NAMALWA (cell line): ENCODE measurements at places on chromosomes 2 and 18.

DNA sequence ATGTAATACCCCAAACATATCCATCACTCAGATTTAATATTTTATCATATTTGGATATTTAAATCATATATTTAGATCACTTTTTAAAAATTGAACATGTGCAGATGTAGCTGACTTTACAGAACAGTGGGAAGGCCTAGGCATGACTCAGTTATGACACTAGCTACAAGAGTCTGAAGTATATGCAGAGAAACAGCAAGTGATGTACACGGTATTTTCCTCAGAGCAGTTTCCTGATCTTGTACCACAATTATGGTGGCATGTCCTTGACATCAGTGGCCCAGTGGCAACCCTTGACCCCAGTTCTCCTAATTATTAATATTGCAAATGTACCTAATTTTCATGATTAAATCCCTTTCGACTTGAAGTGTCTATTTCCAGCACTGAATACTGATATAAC is 28.2 kb downstream of the CDKL4 start:
- DNase-seq, result no peak

DNA sequence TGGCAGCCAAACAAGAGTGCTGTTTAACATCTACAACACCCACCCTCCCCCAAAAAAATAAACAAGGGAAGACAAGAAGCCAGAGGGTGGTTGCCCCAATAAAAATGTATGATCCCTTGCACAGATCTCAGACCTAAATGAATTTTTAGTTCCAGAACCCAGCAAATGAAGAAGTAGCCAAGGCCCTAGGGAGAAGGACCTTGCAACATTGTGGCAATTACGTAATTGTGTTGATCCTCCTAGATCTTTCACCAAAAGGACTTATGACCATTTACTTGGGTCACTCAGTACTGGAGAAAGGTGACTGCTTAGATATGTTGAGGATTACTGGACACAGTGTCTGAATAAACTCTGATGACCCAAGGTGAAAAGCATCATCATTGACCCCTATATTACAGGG is 1393.8 kb downstream of the LRP1B start:
- no peak for DNase-seq

DNA sequence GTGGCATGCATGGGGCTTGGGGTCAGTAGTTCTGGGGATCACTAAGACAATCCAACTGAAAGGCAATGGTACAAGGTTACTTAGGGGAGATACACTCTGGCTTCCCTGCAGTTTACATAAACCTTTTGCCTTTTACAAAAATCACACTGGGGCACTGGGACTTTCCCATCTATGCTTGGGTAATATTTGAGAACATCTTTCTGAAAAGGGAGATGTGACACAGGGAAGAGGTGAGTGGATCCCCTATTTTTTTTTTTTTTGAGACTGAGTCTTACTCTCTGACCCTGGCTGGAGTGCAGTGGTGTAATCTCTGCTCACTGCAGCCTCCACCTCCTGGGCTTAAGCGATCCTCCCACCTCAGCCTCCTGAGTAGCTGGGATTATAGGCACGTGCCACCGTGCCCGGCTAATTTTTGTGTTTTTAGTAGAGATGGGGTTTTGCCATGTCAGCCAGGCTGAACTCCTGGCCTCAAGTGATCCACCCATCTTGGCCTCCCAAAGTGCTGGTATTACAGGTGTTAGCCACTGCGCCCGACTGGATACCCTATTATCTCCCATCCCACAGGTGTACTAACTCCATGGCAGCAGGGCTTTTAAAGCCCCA is 82.8 kb upstream of the DNMT3A start:
- no peak for DNase-seq

- DNase-seq, result no peak
Observed at GRCh38 chr2:239715202-239715601, 309.9 kb downstream of the NDUFA10 start.

GRCh38 chr2:29113891-29114321 is 1.3 kb upstream of the CLIP4 start:
- no peak for DNase-seq

- DNase-seq, result peak; percentile 26
Observed at GRCh38 chr2:893311-893710, 57.3 kb upstream of the SNTG2 start.

DNA sequence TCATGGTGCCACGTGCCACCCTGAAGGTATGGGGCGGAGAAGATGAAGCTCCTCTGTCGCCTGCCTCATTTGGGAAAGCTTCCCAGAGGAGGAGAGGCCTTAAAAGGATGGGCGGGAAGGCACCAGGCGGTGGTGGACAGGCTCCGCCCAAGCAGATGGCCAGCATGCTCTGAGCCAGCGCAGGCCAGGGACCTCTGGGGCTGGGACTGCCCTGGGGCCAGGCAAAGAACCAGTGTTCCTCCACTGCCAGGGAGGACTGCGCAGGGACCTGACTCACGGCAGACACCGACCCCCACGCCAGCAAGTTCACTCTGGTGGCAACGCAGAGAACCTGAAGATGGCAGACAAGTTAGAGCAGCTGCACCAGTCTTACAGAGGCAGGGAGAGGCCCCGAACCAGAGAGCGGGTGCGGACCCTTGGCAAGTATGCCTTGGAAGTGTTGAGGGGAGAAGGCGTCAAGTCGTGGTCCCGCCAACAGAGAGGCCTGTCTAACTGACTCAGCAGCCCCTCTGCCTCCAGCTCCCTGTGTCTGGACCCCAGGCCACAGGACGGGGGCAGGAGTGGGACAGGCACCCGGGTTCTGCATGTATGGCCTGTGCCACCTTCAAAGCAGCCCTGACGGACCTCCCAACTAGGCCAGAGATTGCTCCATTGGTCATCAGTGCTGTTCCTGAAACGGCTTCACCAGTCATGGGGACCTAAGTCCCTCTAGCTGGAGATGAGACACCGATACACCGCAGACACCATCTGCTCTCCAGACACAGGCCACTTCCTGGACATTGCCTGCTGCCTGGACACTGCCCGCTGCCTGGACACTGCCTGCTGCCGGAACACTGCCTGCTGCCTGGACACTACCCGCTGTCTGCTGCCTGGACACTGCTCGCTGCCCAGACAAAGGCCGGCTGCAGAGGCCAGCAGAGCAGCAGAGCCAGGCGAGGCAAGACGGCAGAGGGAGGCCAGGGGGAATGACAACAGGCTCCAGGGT is 124.7 kb downstream of the HDAC4 start:
- no peak for DNase-seq

GRCh38 chr2:191560411-191560980 is 117.4 kb upstream of the NABP1 start:
- no peak for DNase-seq

- DNase-seq, result no peak
Observed at GRCh38 chr2:74313497-74313896, 29.7 kb downstream of the SLC4A5 start.

DNA sequence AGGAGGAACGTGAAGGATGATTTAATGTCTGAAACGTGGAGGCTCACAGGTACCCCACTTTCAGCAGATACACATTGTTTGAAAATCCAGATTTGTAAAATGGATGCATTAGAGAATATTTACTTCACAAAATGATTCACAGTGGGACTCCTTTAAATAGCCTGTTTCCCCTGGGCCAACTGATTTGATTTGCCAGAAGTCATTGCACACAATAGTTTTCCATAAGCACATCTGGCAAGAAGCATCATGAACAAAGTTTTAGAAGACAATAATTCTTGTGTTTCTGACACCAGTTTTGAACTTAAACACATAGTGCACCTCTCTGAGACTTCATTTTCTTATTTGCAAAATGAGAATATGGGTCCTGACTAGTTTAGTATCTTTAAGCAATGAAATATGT is 451.4 kb upstream of the SLC14A2 start:
- DNase-seq, result no peak

DNA sequence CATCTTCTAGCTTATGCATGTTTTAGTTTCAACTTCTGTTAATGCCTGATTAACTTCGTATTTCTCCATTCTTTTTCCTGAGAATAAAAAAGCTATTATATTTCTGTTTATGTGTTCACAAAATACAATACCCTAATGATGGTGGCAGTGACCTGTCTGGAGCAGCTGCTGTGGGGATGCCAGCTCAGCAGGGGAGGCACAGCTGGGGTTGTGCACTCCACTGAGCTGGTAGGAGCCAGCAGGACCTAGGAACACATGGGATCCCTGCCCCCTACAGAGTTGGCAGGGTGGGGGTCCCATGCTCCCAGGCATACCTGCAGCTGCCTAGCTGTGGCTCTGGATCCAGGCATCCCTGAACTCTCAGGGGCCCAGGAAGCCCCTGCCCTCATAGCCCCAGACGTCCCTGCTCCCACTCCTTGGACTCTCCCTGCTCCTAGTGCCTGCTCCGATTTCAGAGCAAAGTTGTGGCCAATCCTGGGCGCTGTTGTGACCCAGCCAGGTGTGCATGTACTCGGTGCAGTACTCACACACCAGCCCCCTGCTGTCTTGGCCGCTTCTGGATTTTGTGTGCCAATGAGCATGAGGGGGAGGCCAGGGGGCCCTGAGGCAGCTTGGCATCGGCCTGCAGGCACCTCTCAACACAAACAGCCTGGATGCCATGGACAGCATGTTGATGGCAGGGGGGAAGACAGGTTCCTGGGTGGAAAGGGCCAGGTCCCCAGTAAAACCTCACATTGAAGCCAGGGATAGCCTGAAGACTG is 546.0 kb downstream of the ZNF804A start:
- no peak for DNase-seq

DNA sequence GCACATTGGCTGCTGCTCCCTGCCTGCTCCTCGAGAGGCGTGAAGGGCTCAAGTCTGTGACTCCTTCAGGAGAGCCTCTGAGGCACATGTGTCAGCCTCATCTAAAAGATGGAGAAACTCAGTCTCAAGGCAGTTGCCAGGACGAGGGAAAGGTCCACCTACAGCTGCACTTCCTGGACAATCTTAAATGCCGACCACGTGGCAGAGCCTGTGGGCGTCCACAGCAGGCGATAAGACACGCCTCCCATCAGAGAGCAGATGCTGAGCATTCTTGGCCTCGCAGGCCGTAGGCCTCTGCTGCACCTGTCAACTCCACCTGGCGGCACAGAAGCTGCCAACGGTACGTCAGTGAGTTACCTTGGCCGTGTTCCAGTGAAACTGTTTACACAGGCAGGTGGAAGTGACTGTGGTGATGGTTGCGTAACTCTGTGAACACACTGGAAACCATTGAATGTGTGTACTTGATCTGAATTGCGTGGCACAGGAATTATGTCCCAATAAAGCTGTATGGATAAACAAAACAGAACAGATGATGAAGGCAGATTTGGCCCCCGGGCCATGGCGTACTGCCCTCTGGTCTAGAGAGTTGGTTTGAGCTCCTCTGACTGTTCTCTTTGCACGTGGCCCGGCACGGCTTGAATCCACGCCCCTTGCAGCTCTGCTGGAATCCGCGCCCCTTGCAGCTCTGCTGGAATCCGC is 114.5 kb downstream of the RNF144A start:
- peak; percentile 55 for DNase-seq

GRCh38 chr2:48531141-48531648 is 1.2 kb downstream of the STON1 start:
- DNase-seq, result no peak

DNA sequence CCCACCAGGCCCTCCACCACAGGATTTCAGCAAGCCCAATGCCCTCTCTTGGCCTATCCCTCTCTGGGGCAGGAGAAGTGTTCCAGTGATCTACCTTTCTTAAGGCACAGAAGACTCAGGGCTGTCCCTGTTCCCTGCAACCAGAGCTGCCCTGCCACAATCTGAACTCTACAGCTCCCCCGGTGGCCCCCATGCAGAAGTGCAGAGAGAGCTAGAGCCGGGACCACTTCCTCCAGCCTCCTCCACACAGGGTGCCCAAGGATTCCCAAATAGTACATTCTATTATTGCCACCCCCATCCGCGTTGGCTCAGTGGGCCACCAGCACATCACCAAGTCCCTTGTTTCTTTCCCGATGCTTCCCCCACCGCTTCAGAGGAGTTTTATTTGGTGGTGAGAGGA is 114.8 kb upstream of the PTPRM start:
- DNase-seq, result peak; percentile 51

DNA sequence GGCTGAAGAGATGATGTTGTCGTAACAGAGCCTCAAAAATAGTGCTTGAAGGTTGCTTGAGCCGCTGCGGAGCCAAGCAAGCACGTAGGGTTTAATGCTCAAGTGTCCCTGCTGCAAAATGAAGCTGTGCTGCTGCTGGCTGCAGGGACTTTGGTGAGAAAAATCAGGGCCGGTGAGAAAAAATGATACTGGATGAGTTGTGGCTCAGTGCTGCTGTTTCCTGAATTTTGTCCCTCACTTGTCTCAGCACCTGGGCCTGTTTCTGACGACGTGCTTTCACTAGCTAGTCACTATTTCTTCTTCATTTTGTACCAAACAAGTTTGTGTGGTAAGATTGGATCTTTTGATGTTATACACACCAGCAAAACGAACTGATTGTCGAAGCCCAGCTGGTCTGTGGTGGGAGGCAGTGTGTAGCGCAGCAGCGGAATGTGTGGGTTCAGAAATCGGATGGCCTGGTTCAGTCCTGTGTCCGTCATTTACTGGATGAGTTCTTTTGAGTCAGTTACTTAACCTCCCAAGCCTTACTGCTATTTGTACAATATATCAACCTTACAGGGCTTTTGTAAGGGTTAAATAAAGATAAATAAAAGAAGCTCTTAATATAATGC is 172.8 kb upstream of the FOSL2 start:
- DNase-seq, result no peak

DNA sequence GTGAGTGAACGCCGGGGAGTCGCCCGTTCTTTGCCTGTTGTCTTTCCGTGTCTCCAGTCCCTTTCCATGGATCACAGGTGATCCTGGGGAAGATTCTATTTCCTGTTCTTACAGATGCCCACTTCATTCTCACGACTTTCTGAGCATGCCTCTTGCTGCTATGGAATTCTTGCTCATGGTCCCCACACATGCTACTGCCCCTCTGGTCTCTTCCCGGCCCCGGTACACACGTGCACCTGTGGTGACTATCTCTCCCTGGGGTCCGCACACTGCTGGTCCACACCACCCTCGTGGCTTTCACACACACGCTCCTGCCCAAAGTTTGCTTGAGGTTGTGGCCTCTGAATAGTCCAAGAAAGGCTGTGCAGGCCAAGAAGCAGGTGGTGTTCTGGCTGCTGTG is 67.9 kb upstream of the ALKAL2 start:
- no peak for DNase-seq

DNA sequence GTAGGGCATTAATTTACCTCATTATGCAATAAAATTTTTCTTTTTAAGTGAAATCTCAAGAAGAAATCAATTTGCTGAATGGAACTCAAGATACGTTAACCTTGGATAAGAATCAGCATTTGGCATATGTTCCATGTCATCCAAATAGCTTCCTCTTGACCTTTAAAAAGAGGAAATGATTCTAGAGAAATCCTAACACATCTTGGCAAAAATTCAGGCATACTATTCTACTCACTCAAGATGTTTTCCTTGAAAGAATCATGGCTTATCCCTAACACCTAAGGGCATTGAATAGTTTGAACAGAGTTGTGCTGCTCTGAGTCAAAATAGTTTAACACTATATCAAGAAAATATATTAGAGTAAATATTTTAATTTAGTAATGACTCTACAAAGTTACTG is 678.0 kb downstream of the EPHA4 start:
- no peak for DNase-seq
